GM18507 (cell line): ENCODE measurements at places on chromosomes 7 and 10.

DNA sequence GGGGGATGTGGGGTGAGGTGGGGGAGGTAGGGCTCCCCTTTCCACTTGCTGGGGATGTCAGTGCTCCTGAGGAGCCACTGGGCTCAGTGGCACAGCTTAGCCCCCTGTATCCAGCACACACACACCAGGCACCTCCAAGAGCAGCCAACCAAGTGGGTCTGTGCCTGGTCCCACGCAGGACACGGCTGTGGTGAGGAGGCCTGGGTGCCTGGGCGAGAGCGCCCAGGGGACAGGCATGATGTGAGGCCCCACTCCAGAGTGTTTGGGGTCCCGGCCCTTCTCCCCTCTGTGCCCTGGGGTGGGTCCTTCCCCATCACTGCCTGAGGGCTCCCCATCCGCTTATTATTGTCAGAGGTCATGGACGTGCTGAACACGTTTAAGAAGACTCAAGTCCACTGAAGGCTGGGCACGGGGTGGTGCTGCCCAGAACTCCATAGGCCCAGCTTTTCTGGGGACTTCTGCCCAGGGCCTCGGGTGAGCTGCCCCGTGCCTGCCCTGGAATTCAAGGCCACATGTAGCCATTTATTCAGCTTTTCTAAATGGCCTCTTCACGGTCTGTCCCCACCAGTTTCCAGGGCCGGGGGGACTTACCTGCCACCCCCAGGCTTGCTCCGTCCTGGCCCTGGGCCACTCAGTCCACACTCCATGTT lies 119.8 kb downstream of the GRK5 start:
- DNase-seq, result no peak

GRCh38 chr10:103834436-103835095 lies 20.8 kb downstream of the SH3PXD2A start:
- DNase-seq, result no peak

- DNase-seq, result no peak
Observed at GRCh38 chr7:91266689-91267090, 2.5 kb downstream of the FZD1 start.

DNA sequence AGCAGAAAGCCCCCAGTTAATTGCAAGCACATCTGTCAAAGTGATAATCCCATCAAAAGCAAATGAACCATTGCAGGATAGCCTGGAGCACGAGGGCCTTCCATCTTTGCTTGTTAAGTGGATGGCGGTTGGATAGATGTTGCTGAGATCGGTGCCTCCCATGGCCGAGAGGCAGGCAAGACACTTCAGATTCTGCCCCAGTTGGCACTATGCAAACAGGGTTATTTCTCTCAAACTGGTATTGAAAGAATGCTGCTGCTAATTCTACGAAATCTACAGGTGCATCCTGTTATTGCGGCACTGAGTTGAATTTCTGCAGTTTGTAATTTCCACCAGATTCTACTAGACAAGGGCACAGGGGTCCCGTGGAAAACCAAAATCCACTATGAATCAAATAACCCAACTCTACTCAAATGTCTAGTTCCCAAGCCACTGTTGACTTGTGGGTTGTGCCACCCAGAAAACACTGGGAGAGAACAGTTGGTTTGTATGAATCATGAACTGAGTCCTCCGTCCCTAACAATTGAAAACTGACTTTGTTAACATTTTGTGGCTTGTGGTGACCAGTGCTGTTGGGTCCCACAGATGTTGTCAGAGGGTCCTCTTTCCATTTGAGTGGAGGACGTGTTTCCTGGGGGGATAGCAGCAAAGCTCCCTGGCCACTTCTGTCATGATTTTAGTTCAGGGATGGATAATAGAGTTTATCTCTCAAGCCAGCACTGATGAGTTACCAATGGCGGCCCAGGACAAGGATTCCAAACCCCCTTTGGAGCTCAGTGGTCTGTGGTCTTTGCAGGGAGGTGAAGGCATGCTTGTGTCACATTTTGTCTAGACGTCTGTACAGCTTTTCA lies 7.1 kb upstream of the IL2RA start:
- DNase-seq, result no peak
